Stimulated activated CD4-positive, alpha-beta T cell treated with anti-CD3 and anti-CD28 coated beads, Interleukin-1b, Interleukin-23, amount 100 ng/mL, for 48 hours (primary cell): ENCODE measurements at places on chromosomes 5 and 9.
A peak's percentile ranks its signal among the peaks of the same experiment; 100 is the strongest.

DNA sequence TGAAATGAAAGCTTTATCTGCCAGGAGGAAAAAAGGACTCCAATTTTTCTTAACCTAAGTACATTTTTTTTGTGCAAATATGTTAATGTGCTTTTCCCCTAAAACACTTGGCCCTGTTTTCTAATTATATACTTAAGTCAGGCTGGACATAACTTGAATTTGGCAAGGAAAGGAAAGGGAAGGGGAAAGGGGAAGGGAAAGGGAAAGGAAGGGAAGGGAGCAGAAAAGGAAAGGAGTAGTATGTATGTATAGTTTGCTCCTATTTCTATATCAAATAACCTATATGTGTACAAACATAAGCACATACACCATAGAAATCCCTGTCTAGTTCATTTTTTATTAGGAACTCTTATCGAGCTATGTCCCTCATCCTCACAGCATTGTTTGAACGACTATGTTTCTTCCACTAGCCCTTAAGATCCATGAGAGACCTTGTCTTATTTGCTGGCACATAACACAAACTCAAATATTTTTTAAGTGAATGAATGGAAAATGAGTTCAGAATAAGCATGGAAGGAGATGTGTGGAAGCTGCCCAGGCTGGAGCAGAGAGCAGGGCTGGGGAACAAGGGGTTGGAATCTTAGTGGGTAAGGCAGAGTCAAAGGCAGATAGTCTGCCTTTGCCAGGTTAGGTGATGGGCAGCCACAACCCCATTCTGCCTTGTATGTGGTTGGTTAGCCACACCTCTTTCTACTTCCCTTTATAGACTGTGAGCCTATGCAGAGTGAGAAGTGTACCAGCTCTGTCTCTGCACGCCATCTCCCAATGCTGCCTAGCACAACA is 70.0 kb downstream of the KLHL3 start:
- DNase-seq: peak; percentile 37

- no peak for DNase-seq
Observed at GRCh38 chr9:95962936-95963335, 87.4 kb downstream of the ERCC6L2 start.

DNA sequence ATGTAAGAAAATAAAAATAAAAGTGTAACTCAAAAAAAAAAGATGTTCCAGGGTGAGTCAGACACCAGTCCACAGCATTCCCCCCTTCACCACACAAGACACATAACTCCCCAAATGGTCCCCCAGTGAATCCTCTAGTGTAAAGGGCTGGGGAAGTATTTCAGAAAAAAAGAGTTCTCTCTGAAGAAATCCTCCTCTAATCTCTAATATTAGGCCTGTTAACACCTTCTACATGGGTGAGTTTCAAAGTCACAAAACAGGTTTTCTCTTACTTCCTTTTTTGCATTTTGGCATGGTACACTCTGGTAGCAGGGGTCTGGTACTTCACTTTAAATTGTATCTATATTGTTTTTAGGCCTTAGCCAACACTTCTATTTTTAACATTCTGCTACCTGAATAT is 28.2 kb downstream of the RNF145 start:
- no peak for DNase-seq

- no peak for DNase-seq
Observed at GRCh38 chr5:132813599-132814502, 749 bp downstream of the SOWAHA start.

DNA sequence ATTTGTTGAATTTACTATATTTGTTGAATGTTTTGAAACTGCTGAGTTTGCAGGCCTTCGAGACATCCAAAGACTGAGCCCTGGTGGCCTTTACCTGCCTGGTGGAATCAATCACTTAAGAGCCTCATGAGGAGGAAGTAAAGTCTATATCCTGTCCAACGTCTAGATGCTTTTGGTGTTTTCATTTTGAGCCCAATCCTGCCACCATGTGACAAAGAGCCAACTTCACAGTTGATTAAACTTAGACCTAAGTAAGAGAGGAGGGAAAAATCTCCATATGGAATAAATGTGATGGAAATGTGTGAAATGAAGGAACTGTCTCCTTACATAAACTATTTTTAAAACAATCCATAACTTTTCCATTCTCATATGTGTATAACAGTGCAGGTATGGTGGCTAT is 220.1 kb downstream of the PRR16 start:
- DNase-seq: no peak

GRCh38 chr9:118529210-118529609 is 825.0 kb downstream of the TLR4 start:
- no peak for DNase-seq

DNA sequence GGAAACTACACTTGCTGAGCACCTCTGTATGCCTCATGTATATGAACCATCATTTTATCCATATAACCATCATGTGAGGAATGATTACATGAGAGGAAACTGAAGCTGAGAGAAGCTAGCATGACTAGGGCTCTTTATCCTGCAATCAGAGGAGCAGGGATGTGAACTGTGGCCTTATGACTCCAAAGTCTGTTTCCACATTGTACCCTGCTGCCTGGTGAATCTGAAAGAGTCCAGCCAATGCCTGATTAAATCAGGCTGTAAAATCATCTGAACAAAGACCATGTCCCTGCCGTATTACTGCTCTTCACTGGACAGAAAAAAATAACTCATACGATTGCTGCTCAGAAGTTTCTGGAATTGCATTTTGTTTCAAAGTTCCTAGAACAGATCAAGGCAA is 67.0 kb downstream of the LPAR1 start:
- no peak for DNase-seq

- no peak for DNase-seq
Observed at GRCh38 chr5:133141746-133142145, 89.9 kb downstream of the HSPA4 start.

DNA sequence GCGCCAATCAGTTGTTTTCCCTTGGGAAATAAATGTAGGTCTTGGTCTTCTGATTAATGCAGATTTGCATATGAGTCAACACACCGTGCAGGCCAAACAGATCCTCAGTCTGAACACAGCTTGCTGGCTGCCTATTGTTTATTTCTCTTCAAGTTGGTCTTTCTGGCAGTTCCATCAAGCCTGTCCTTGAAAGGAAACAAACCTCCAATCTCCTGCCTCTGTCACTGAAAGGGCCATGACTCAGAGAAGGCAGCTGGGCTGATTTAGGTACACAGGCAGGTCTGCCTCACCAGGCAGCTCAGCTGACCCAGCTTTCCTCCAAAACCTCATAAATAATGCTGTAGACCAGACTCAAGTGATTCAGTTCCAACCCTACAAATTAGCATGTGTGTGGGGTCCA is 175.9 kb downstream of the MAN2A1 start:
- peak; percentile 15 for DNase-seq

DNA sequence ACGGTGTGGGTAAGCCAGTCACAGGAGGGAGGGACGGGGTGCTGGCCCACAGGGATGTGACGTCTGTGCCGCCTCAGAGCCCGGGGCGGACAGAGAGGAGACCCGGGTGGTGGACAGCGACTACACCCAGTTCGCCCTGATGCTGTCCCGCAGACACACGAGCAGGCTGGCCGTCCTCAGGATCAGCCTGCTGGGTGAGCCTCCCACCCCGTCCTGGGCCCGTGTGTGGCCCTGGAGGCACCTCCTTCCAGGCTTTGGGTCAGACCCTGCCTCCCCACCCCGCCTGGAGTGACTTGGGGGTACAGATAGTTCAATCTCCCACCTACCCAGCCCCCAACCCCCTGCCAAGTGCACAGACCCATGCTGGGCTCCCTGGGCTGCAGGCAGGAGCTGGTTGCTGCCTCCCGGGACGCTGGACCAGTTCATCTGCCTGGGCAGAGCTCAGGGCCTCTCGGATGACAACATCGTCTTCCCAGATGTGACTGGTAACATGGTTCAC is 1.7 kb downstream of the LCN12 start:
- DNase-seq: no peak

GRCh38 chr5:28473531-28474107 is 1435.2 kb upstream of the CDH9 start:
- no peak for DNase-seq

- no peak for DNase-seq
Observed at GRCh38 chr5:170655476-170655875, 128.0 kb upstream of the GABRP start.

- DNase-seq: no peak
Observed at GRCh38 chr9:970151-970996, 6.1 kb upstream of the DMRT3 start.

DNA sequence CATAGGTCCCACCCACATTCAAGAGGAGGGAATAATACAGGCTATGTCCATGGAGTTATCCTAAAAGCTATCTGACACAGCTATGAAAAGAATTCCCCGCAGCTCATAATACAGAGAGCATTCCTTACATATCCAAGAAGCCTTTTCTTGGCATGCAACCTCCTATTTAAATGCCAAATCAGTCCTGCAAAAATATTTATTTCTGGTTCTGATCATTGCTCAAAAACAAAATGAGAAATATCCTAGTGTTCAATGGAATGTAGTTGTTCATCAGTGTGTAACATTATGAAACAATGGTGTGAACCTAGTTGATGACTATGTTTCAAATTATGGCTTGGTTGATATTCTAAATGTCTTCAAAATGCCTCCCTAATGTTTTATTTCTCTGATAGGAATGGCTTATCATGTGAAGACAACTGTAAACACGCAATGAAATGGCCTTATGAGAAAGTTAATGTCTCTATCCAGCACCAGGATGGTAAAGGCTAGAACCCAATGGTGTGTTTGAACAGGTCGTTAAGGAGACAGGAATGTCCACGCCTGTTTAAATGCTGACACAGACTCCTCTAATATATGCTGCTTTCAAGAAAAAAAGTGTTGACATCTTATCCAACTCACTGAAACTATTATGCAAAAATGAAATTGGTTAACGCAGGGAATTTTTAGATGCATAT is 126.7 kb upstream of the CDH6 start:
- no peak for DNase-seq
